ENCODE measurements at places on chromosomes 3 and 15. TPM values are rescaled to one million over a fixed set of nuclear protein-coding genes. Genes with fewer than 3 reads are reported as not detected.

Gene DPPA4
- total RNA-seq = not detected

Gene CADPS
- total RNA-seq = not detected

Gene CLN6
- total RNA-seq = 25.6 TPM

Gene EBLN2
- 2.1 TPM for total RNA-seq

Gene CLRN1
- total RNA-seq = not detected

Gene RAB7A
- total RNA-seq = 300 TPM

Gene BMF
- 1.1 TPM for total RNA-seq
